ENCODE measurements at places on chromosomes 13 and 19. TPM values are rescaled to one million over a fixed set of nuclear protein-coding genes. Genes with fewer than 3 reads are reported as not detected.
A peak's percentile ranks its signal among the peaks of the same experiment; 100 is the strongest.

Gene SIGLEC14
- 2.2 TPM for total RNA-seq

DNA sequence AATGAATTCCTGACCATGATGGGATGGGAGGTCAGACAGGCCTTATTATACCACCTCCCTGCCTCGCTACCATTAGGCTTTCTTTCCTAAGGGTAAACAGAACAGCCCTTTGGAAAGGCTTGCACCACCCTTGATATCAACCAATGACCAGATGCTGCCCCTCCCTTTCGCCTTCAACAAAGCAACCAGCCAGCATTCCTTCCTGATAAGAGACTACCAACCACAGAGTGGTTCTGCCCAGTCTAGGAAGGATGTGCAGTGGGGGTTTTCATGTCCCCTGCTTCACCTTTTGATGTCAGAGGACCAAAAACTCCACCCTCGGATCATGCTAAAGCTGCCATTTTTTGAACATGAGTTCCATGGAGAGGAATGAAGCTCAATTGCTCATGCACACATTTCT lies 21.7 kb downstream of the TEX30 start:
- H3K27ac ChIP-seq, result no peak overlapping the region
- H3K27me3 ChIP-seq, result no peaks in the 10 kb centered on the region
- no peak for DNase-seq
- H3K4me3 ChIP-seq, result no peak overlapping the region
- H3K36me3 ChIP-seq, result no peaks in the 10 kb centered on the region

GRCh38 chr19:12733369-12734214 lies 892 bp downstream of the TRIR start:
- peak overlapping the region; percentile 95 for H3K4me3 ChIP-seq
- peak overlapping the region; percentile 99 for H3K27ac ChIP-seq
- peaks cover 42% of the 10 kb centered on the region for H3K4me1 ChIP-seq
- H3K27me3 ChIP-seq, result no peaks in the 10 kb centered on the region

DNA sequence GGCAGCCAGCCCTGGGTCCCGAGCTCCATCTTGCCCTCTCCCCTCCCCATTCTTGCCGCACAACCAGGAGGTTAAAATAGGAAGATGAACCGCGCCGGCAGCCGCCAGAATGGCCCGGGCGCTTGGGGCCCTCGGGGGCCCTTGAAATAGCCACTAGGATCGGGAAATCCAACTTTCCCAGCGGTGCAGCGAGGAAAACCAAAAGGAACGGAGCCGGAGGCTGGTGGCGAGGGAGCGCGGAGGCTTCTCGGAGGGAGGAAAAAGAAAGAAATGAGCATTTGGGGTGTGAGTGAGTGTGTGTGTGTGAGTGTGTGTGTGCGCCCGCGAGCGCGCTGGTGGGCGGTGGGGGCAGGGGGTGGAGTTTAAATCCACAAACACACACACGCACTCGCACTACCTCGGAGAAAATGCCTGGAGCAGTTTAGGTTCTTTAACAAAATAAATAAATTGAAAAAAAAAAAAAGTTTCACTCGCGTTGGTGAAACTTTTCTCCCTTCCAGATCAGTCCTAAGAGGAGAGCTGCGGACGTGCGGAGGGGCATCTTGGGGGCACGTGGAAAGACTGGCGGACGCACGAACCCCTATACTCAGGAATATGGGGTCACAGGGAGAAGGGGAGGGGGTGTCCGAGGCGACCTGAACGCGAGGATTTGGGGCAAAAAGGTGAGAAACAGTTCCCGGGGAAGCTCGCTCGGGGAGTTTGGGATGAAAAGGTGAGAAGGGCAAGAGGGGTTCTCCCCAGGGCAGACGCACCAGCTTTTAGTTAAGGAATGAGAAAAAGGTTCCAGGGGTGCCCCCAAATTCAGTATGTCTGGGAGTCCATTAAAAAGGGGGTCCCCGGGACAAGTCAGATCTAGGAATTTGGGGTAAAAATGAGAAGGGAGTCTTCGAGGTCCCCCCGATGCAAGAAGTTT lies 1.3 kb downstream of the RFX2 start:
- DNase-seq, result no peak
- no peaks in the 10 kb centered on the region for H3K36me3 ChIP-seq
- H3K27me3 ChIP-seq, result no peaks in the 10 kb centered on the region
- H3K4me1 ChIP-seq, result peaks cover 16% of the 10 kb centered on the region
- peak overlapping the region; percentile 65 for H3K27ac ChIP-seq

Gene FGF14
- total RNA-seq, result not detected

DNA sequence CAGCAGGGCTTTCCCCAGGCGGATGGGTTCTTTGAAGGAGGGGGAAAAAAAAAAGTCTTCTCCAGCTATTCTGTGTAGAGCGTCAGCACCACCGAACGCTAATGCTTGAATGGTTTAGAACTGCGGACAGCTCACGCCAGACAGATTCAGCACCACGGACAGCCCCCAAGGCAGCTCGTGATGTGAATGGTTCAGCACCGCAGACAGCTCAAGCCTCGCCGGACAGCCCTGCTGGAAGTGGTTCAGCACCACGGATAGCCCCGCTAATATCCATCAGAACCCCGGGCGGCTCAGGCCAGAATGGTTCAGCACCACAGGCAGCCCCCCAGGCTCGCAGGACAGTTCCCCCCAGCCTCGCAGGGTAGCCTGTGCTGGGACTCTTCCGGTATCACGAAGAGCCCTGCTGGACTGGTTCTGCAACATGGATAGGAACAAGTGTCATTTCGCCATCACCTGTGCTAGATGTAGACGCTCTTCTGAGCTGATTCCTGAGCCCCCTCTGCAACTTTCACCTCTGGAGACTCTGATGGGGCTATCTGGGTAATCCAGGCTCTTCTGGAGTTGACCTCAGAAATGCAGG lies 4.9 kb upstream of the SMIM17 start:
- no peak for DNase-seq
- peaks cover 5% of the 10 kb centered on the region for H3K27me3 ChIP-seq
- H3K4me1 ChIP-seq, result no peaks in the 10 kb centered on the region
- H3K4me3 ChIP-seq, result no peak overlapping the region
- no peak overlapping the region for H3K27ac ChIP-seq

DNA sequence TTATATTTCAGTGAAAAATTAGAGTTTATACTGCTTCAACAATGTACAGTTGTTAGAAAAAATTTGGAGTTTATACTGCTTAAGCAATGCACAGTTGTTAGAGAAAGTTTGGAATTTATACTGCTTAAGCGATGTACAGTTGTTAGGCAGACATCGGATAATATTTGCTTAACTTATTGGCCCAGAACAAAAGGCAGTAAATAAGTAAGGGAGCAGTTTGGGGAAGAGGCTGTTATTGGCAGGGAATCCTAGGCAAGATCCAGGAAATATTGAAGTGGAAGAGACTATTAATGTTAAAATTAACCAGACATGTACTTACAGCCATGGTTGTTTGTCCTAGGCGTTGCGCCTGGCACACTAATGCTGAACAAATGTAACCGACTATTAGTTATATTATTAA lies 166.9 kb downstream of the GPC5 start:
- H3K4me1 ChIP-seq, result no peaks in the 10 kb centered on the region
- no peaks in the 10 kb centered on the region for H3K36me3 ChIP-seq
- no peak overlapping the region for H3K4me3 ChIP-seq
- H3K27ac ChIP-seq, result no peak overlapping the region
- no peaks in the 10 kb centered on the region for H3K27me3 ChIP-seq

Gene MAG
- total RNA-seq, result not detected

DNA sequence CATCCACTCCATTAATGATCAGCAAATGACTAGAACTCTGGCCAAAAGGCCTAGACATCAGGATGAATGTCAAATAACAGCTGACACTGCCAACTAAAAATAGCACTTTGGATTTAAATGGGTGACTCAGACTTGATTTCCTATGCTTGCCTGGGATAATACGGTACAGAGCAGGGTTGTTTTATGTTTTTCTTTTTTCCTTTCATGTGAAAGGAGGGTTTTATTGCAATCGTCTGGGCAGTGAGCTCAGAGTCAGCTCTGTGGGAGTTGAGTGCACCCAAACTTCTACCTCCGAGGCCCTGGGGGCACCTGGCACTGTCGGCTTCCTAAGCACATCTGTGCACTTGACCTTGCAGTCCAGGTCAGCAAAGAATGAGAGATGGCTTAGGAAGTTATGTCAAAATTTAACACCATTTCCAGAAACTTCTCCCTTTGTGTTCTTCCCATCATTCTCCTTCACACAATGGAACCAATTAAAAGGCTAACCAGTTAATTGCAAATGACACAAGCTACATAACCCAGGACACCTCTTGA lies 134.1 kb downstream of the LACC1 start:
- H3K4me3 ChIP-seq, result no peak overlapping the region
- peak overlapping the region; percentile 35 for H3K27ac ChIP-seq
- H3K27me3 ChIP-seq, result no peaks in the 10 kb centered on the region

- no peak overlapping the region for H3K4me3 ChIP-seq
- peaks cover 31% of the 10 kb centered on the region for H3K36me3 ChIP-seq
- DNase-seq, result no peak
Observed at GRCh38 chr13:77219401-77219800, 107.5 kb downstream of the MYCBP2 start.

DNA sequence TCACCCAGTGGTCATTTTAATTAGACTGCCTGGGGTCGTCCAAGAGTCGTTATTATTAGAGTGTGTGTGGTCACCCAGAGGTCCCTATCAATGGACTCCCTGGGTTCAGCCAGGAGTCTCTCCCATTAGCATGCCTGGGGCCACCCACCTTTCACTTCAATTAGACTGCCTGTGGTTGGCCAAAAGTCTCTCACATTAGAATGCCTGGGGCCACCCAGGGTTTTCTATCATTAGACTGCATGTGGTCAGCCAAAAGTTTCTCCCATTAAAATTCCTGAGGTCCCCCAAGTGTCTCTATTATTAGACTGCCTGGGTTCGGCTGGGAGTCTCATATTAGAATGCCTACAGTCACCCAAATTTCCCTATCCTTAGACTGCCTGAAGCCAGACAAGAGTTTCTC lies 1472.6 kb downstream of the UQCRFS1 start:
- H3K27me3 ChIP-seq, result no peaks in the 10 kb centered on the region
- H3K4me3 ChIP-seq, result no peak overlapping the region
- no peak for DNase-seq
- peaks cover 5% of the 10 kb centered on the region for H3K4me1 ChIP-seq
- no peaks in the 10 kb centered on the region for H3K36me3 ChIP-seq

DNA sequence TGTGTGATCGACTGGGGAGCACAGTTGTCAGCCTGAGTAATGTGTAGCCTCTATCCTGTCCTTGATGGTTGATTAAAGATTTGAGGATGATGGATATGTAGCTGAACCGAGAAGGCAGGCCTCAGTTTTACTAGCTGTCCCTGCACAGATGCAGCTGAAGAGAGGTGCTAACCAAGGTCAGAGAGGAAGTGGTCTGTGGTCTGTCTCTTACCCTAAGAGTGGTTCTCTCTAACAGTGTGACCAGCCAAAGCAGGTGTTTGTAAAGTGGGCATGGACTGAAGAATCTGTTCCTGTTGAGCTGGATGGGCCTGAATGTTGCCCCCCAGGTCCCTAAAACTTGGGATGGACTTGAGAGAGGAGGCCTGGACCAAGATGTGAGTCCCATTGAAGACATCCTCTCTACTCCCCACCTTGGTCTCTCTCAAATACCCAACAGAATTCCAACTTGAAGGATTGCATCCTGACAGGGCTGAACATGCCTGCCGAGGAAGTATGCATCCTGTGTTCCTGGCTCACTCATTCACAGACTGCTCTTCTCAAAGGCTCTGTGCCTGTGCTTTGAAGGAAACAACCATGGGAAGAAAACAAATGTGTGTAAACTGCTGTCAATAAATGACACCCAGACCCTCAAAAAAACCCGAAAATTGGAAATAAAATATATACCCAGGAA lies 223.8 kb downstream of the MAB21L1 start:
- no peaks in the 10 kb centered on the region for H3K27me3 ChIP-seq
- H3K36me3 ChIP-seq, result no peaks in the 10 kb centered on the region
- H3K4me1 ChIP-seq, result no peaks in the 10 kb centered on the region

GRCh38 chr19:2365201-2365970 lies 5.3 kb downstream of the TMPRSS9 start:
- H3K4me1 ChIP-seq, result no peaks in the 10 kb centered on the region
- H3K4me3 ChIP-seq, result no peak overlapping the region
- H3K27me3 ChIP-seq, result peaks cover 31% of the 10 kb centered on the region
- DNase-seq, result no peak
- no peaks in the 10 kb centered on the region for H3K36me3 ChIP-seq
- H3K27ac ChIP-seq, result no peak overlapping the region

DNA sequence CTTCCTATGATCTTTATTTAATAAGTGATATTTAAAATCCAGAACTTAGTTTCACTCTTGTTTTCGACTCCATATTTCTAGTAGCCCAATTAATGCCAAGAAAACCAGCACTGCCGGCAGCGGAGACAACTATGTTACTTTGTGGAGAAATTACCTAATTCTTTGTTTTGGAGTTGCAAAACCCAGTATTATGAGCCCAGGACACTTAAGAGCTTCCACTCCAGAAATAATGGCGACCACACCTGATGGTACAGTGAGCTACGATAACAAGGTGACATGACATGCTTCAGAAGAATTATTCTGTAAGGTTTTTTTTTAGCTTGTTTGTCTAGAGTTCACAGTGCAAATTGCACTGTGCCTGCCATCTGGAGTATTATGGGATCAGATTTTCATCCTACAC lies 136.4 kb downstream of the ZAR1L start:
- H3K36me3 ChIP-seq, result peaks cover 52% of the 10 kb centered on the region
- no peak overlapping the region for H3K4me3 ChIP-seq
- DNase-seq, result no peak
- H3K27ac ChIP-seq, result no peak overlapping the region
- no peaks in the 10 kb centered on the region for H3K27me3 ChIP-seq

Gene SYDE1
- total RNA-seq, result 5.9 TPM

GRCh38 chr13:98427331-98427995 lies 149.4 kb downstream of the STK24 start:
- peaks cover 6% of the 10 kb centered on the region for H3K4me1 ChIP-seq
- DNase-seq, result no peak
- H3K27me3 ChIP-seq, result no peaks in the 10 kb centered on the region
- H3K4me3 ChIP-seq, result peak overlapping the region; percentile 35

- peaks cover 29% of the 10 kb centered on the region for H3K27me3 ChIP-seq
- no peak overlapping the region for H3K27ac ChIP-seq
- no peak overlapping the region for H3K4me3 ChIP-seq
- no peaks in the 10 kb centered on the region for H3K4me1 ChIP-seq
- no peaks in the 10 kb centered on the region for H3K36me3 ChIP-seq
Observed at GRCh38 chr19:42003506-42004294, 9.7 kb upstream of the ATP1A3 start.

GRCh38 chr19:28288572-28289264 lies 924.2 kb downstream of the UQCRFS1 start:
- no peak overlapping the region for H3K27ac ChIP-seq
- H3K36me3 ChIP-seq, result no peaks in the 10 kb centered on the region
- H3K4me1 ChIP-seq, result no peaks in the 10 kb centered on the region

- H3K4me3 ChIP-seq, result no peak overlapping the region
- no peaks in the 10 kb centered on the region for H3K36me3 ChIP-seq
- no peaks in the 10 kb centered on the region for H3K4me1 ChIP-seq
- H3K27me3 ChIP-seq, result no peaks in the 10 kb centered on the region
- DNase-seq, result no peak
Observed at GRCh38 chr13:26653310-26653709, 95.8 kb downstream of the WASF3 start.

- H3K4me1 ChIP-seq, result no peaks in the 10 kb centered on the region
- H3K27me3 ChIP-seq, result no peaks in the 10 kb centered on the region
- no peaks in the 10 kb centered on the region for H3K36me3 ChIP-seq
- no peak for DNase-seq
- H3K27ac ChIP-seq, result no peak overlapping the region
Observed at GRCh38 chr13:26585136-26585535, 27.7 kb downstream of the WASF3 start.
